ENCODE measurements at places on chromosomes 7 and 10.

DNA sequence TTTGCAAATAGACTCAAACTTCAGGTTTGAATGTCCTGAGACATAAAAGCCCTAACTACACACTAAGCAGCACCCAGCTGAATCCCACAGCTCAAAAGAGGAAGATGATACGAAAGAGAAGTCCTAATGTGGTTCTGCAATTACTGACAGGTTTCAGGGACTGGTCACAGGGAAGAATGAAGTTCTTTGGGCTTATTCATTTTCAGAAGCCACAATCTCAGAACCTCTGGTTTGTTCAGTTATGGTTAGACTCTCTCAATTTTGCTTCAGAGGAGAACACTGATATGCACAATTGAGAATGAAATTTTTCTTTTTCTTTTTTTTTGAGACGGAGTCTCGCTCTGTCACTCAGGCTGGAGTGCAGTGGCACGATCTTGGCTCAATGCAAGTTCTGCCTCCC lies 94.6 kb upstream of the FAM180A start:
- DNase-seq, result no peak

- no peak for DNase-seq
Measured at GRCh38 chr7:122485856-122486255, 181.3 kb upstream of the FEZF1 start.

GRCh38 chr7:19522486-19522885 lies 186.4 kb downstream of the POLR1F start:
- DNase-seq, result no peak

- no peak for DNase-seq
Measured at GRCh38 chr10:132482090-132482800, 55.3 kb upstream of the INPP5A start.

DNA sequence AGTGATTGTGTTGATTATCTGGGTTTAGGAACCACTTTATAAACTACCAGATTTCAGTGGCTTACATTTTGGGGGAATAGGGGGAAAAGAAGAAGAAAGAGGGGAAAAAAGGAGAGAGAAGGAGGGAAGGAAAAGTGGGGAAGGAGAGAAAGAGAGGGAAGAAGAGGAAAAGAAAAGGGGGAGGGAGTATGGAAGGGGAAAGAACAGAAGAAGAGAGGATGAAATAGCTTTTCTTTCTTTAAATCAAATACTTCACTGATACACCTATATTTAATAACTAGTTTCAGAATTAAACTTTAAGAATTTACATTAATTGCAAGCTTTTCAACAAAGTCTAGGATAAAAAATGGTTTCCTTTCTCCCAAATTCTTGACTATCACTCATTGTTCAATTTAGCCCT lies 289.6 kb downstream of the SDHAF3 start:
- DNase-seq, result no peak
